ENCODE measurements at places on chromosomes 7 and 10.
A peak's percentile ranks its signal among the peaks of the same experiment; 100 is the strongest.

- no peaks in the 10 kb centered on the region for H3K27me3 ChIP-seq
- no peak overlapping the region for H3K4me3 ChIP-seq
- H3K27ac ChIP-seq: no peak overlapping the region
- no peaks in the 10 kb centered on the region for H3K4me1 ChIP-seq
- DNase-seq: no peak
These were observed 569.5 kb upstream of the LRRN3 start for GRCh38 chr7:110521357-110521911.

- H3K27ac ChIP-seq: peak overlapping the region; percentile 83
- H3K4me3 ChIP-seq: no peak overlapping the region
- H3K4me1 ChIP-seq: peaks cover 31% of the 10 kb centered on the region
- DNase-seq: no peak
These were observed 63.7 kb upstream of the ARID5B start for GRCh38 chr10:61837755-61838171.

GRCh38 chr10:98242823-98243222 lies 25.2 kb downstream of the LOXL4 start:
- no peak overlapping the region for H3K4me3 ChIP-seq
- no peaks in the 10 kb centered on the region for H3K27me3 ChIP-seq
- H3K36me3 ChIP-seq: peaks cover 98% of the 10 kb centered on the region
- H3K4me1 ChIP-seq: no peaks in the 10 kb centered on the region

- peaks cover 21% of the 10 kb centered on the region for H3K36me3 ChIP-seq
- no peak overlapping the region for H3K27ac ChIP-seq
These were observed 56.1 kb downstream of the MKI67 start for GRCh38 chr10:128070161-128070560.

Data from esophagus squamous epithelium (tissue), 5 donors.